ENCODE measurements at places on chromosomes 2 and 18. TPM values are rescaled to one million over a fixed set of nuclear protein-coding genes. Genes with fewer than 3 reads are reported as not detected.

GRCh38 chr2:16258350-16258749, 318.0 kb downstream of the MYCN start:
- no peak for DNase-seq

- DNase-seq = no peak
Observed at GRCh38 chr2:48532824-48533223, 2.9 kb downstream of the STON1 start.

GRCh38 chr2:29816651-29817050, 104.7 kb downstream of the ALK start:
- DNase-seq = no peak

DNA sequence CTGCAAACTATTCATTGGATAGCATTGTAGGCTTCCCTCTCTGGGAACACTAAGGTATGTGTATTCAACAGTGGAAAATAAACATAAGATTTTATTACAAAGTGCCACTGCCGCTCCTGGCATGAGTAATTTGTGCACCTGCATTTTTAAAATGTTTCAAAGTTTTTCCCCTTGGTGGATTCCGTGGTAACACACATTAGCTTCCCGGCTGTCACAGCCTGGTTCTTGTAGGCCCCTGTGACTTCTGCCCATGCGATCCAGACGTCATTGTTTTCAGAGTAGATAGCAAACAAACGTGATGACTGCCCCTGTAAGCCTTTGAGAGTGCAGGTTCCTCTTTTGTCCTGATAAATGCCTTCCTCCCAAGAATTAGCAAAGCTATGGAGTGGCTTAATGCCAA, 421.0 kb downstream of the ZNF521 start:
- DNase-seq = no peak

DNA sequence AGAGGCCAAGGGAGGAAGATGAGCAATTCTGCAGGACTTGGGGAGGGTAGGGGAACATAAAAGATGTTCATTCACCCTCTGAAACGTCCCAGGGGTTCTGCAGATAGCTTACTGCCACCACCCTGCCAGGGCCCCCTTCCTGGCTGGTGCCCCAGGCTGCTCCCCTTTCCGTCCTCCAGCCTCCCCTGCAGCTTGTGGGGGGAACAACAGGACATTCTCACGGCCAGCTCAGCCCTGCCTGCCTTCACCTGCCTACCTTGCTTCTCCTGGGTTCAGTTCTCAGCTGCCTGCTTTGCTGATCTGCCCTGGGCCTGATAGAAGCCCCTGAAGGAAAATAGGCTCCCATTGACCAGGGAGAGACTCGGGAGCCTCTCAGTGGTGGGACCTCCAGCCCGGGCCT, 251.1 kb downstream of the CELF4 start:
- no peak for DNase-seq

DNA sequence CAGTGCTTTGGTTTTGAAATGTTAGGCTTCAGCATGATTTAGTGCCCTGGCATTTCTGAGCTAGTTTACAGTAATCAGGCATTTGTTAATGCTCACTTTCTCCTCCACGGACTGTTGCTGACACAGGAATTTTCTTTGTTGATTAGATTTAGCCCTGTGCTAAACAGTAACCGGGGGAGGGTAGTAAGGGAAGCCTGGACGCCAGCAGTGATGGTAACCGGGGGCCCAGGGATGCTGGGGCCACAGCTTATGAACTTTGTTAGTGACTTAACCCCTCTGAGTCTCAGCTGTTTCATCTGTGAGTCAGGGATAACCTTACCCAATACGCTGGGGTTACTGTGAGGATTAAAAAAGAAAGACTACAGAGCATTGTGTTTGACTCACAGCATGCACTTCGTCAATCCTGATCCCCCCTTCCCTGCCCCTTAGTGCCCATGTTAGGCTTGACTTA, 33.5 kb downstream of the KLHL29 start:
- no peak for DNase-seq

- DNase-seq = no peak
Observed at GRCh38 chr18:10111944-10112343, 198.1 kb downstream of the VAPA start.

DNA sequence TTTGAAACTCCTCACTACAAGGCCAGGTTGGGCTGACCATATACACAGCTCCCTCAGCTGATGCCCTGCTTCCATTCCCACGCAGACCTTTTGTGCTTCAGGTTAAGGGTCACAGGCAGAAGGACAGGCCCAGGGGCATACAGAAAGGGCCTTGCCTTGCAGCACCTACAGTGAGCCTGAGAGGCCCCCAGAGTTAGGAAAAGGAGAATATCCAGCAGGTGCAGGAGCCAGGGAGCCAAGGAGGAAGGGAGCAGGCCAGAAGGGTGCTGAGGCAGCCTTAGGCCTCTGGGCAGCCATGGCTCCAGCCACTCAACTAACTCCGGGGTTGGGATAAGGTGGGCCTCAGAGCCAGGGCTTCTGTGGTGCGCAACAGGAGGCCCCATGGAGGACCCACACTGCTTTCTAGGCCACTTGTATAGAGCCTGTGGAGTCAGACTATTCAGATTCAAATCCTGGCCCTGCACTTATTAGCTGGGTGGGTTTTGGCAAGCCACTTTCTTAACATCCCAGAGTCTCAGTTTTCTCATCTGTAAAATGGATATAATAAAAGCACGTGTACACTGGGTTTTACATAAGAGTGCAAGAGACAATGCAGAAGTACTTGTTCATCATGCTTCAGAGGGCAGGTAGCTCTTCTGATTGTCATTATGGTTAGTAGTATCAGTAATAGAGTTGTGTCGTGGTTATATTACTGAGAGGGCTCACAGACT, 214.6 kb upstream of the HAAO start:
- no peak for DNase-seq

DNA sequence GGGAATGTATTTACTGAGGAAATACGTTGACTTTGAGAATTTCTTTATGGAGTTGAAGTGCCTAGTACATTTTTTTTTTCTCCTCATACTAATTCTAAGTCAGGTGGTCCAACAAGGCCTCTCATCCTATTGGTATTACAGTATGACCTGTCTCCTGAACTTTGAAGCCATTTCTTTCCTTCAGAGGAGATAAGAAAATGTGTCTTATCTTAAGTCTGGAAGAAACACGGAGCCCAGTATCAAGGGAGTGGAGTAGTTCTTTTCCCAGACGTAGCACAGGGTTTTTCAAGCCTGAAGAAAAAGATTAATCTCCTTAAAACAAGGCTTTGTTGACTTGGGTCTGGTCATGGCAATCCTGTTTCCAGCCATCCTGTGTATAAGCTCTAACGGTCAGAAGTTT, 11.6 kb upstream of the CPS1 start:
- DNase-seq = no peak

- no peak for DNase-seq
Observed at GRCh38 chr2:16774091-16774490, 108.5 kb upstream of the CYRIA start.

DNA sequence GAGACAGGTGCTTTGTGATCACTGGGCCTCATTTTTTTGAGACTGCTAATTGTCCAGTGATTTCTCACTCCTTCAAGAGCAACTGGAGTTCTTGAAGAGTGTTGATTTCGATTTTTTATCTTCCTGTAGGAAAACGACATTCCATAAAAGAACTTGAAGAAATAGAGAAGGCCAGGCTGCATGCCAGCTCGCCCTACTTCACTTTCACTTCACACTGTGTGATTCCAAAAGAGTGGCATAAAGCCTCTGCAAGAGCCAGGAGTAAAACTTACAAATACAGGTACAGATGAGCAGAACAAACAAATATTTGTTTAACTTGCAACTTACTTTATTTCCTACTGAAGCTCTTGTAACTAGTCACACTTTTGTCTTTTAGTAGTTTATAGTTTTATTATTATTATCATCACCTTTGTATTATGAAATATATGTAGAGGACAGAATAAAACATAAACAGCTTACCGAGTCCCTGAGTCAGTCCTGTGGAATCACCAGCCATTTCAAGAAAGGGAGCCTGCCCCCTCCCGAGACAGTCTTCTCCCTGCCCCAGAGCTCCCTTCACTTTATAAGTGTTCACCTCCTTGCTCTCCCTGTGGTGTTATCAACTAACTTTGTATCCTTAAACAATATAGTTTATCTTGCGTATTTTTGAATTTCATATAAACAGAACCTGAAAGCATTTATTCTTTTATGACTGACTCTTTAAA, 8.7 kb downstream of the FAM228A start:
- DNase-seq = no peak

GRCh38 chr2:42169874-42170521, 845 bp downstream of the EML4 start:
- DNase-seq = no peak

DNA sequence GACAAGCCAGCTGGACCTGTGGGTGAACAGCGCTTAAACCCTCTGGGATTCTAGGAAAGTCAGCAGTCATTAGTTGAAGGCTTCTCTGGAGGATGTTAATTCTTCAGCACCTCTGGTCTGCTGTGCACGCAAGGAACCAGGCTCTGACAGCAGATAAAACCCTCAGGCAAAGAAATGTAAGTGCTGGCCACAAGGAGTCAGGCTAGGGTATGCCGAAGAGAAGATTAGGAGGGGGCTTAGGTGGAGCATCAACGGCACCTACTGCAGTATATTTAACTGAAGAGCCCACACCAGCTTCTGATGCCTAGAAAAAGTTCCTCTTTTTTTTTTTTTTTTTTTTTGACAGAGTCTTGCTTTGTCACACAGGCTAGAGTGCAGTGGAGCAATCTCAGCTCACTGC, 304.2 kb upstream of the MC4R start:
- no peak for DNase-seq

DNA sequence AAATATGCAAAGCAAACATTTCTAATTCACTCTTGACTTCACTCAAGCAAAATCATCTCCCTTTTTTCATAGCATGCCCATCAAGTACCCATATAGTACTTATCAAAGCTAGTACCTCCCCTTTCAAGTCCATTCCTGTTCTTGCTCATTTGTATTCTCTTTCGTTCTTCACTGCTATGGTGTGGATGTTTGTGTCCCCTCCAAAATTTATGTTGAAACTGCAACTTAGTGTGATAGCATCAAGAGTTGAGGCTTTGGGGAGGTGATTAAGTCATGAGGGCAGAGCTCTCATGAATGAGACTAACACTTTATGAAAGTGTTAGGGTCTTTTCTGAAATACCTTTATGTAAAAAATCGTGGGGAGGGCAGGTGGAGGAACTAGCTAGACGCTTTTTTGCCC, 52.9 kb downstream of the RNU4ATAC start:
- DNase-seq = no peak

- no peak for DNase-seq
Observed at GRCh38 chr2:224869601-224870233, 153.6 kb upstream of the CCDC195 start.

- no peak for DNase-seq
Observed at GRCh38 chr18:68177807-68178702, 536.9 kb downstream of the TMX3 start.

DNA sequence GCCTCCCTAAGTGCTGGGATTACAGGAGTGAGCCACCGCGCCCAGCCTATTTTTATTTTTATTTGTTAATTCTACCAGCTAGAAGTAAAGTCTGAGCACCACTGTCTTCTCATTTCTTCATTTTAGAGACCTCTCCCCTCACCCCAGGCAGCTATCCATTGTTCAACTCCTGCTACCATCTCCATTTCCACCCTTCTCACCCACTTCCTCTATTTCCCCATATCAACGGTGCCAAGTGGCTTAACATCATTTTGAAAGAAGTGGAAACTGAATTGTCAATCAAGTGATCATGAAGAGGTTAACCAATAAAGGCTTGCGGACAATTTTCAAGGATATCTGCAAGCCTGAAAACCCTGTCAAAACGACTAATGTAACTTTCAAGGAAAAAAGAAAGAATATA, 323.1 kb downstream of the NBAS start:
- DNase-seq = no peak

GRCh38 chr2:38068234-38068633, 7.7 kb downstream of the CYP1B1 start:
- no peak for DNase-seq

- no peak for DNase-seq
Observed at GRCh38 chr18:10023853-10024570, 110.2 kb downstream of the VAPA start.

DNA sequence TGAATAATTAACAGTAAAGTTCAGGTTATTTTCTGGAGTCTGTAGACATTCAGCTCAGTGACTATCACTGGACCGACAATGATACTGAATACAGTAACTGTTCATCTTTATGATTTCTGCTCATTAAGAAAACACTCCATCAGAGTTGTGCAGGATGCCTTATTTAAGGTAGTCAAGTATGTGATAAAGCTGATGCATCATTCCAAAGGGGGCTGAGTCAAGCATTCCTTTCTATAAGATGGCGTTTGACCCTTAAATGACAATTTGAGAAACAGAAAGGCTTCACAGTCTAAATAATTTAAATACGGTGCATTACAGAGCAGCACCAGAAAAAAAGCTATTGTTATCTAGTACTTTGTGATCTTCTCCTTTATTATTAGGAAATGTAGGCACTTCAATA, 131.1 kb downstream of the CDH2 start:
- no peak for DNase-seq

LAMA1 gene
- total RNA-seq = not detected

SLC16A14 gene
- total RNA-seq = 1.0 TPM

HOXD10 gene
- not detected for total RNA-seq

RAMP1 gene
- total RNA-seq = 0.63 TPM

ABHD1 gene
- total RNA-seq = 0.33 TPM

MYL1 gene
- not detected for total RNA-seq

ADCYAP1 gene
- total RNA-seq = not detected

DAW1 gene
- total RNA-seq = not detected

NAT8 gene
- not detected for total RNA-seq
